ENCODE measurements at places on chromosomes 13 and 19. TPM values are rescaled to one million over a fixed set of nuclear protein-coding genes. Genes with fewer than 3 reads are reported as not detected.
A peak's percentile ranks its signal among the peaks of the same experiment; 100 is the strongest.

DNA sequence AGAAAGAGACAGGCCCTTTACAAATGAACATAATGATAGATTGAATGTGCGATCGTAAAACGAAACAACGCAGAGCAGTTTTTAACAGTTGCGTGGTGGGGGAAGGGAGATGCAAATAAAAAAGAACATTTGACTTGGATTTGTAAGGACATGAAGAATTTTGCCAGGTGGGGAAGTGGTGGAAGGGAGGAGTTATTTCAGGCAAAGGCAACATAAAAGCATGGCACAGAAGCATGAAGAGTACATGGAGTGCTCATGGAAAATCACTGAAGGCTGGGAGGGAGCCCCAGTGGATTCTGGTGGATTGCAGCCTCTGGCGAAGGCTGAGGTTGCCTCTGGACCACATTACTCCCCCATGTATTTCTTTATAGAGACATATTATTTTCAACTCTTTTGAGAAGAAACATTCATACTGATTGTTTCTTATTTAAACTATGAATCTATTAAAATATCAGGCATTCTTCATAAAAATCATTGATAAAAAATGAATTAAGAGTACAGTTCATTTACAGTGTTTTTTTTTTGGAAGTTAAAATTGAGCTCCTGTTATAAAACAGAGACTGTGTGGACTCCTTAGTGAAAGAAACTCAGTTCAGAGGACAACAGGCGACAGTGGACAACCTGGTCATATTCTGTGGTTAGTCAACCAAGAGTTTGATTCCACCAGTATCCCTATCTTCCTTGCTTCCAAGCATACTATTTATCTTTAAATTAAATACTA lies 57.5 kb downstream of the STARD13 start:
- no peak for DNase-seq

DNA sequence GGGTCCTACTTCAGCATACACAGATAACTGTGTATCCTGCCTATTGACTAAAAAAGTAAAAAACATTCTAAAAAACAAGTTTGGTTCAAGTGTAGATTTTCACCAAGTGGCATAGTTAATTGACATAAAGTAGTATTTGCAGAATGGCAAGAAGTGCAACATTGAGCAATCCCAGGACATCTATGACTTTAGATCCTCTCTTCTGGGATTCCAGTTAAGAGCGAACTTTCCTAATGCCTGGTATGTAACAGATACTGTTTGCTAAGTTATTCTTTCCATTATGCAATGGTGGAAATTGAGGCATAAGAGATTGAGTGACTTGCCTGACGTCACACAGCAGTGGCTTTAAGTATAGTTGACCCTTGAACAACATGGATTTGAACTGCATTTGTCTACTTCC lies 96.1 kb downstream of the ZMYM2 start:
- no peak for DNase-seq

- DNase-seq: no peak
These were observed 10.4 kb downstream of the SBK2 start for GRCh38 chr19:55526216-55527196.

DNA sequence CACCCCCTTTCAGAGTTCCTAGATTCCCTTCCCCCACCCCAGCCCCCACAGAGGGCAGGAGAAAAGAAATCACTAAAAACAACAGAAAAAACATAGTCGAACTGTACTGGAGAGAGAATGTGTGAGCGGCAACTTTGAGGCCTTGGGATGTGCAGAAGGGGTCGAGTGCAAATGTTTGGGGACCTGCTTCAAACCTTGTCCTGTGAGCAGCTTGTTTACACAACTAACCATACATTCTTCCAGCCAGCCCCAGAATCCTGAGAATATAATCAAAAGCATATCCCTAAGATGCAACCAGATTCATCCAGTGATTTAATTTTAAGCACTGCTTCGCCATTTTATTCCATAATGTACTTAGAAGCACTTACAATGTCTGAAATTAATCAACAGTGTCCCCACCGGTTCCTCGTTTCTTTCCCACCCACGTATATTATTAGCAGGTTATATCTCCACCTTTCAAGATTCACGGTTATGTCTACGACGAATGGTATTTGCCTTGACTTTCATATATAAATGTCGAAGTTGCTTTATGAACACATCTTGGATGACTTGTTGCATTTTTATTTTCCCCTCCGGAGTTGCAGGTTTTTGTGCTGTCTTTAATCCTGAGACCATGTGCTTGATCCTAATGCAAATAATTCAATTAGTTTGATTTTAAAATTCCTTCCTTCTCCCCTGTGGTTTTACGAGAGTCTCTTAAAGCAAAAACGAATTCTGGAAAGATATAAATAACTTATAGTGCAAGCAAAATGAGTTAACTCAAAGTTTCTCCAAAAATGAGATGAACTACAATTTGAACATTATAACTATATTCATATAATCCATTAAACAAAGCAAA lies 107.6 kb downstream of the ZIC5 start:
- no peak for DNase-seq

GRCh38 chr19:57103573-57104277 lies 16.1 kb upstream of the USP29 start:
- DNase-seq: peak; percentile 56

The KCNN1 gene
- not detected for total RNA-seq

The YJEFN3 gene
- total RNA-seq: 13.2 TPM

The RGS9BP gene
- total RNA-seq: 0.35 TPM

Data from activated CD4-positive, alpha-beta T cell treated with anti-CD3 and anti-CD28 coated beads, Interleukin-2, amount 10 ng/mL, durations not matched to agents 7 days and 5 days (primary cell).